ENCODE measurements at places on chromosomes 2 and 18. TPM values are rescaled to one million over a fixed set of nuclear protein-coding genes. Genes with fewer than 3 reads are reported as not detected.

The KANSL1L gene
- polyA plus RNA-seq = 1.2 TPM

The CKAP2L gene
- polyA plus RNA-seq = 0.95 TPM

The NFATC1 gene
- polyA plus RNA-seq = 13.1 TPM

The ATP6V1B1 gene
- polyA plus RNA-seq = not detected

The CFC1 gene
- polyA plus RNA-seq = not detected

The CCDC141 gene
- 8.3 TPM for polyA plus RNA-seq

The GALNT5 gene
- polyA plus RNA-seq = not detected

The LYPD6 gene
- polyA plus RNA-seq = not detected

The MC4R gene
- not detected for polyA plus RNA-seq

The EVA1A gene
- polyA plus RNA-seq = not detected

The CDKL4 gene
- 0.43 TPM for polyA plus RNA-seq

The KLHL14 gene
- polyA plus RNA-seq = not detected

The G6PC2 gene
- polyA plus RNA-seq = not detected

The CCDC142 gene
- polyA plus RNA-seq = 10.7 TPM

Data from CD4-positive, CD25-positive, alpha-beta regulatory T cell (primary cell).